ENCODE measurements at places on chromosomes 5 and 9.

GRCh38 chr9:105171589-105171988 lies 72.9 kb upstream of the SLC44A1 start:
- no peak for DNase-seq

DNA sequence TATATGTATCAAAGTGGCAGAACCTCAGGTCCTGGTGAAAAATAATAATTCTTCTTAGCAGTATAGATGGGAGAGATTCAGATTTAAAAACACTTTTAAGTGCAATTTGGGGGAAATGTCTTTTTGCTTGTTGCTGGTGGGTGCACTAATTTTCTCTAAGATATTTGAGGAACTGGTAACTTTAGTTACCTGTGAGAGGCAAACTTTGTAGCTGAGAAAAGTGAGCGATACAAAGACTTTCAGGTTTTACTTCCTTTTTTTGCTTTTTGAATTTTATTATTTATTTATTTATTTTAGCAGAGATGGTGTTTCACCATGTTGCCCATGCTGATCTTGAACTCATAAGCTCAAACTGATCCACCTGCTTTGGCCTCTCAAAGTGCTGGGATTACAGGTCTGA lies 303.1 kb upstream of the PTGER4 start:
- DNase-seq, result no peak

DNA sequence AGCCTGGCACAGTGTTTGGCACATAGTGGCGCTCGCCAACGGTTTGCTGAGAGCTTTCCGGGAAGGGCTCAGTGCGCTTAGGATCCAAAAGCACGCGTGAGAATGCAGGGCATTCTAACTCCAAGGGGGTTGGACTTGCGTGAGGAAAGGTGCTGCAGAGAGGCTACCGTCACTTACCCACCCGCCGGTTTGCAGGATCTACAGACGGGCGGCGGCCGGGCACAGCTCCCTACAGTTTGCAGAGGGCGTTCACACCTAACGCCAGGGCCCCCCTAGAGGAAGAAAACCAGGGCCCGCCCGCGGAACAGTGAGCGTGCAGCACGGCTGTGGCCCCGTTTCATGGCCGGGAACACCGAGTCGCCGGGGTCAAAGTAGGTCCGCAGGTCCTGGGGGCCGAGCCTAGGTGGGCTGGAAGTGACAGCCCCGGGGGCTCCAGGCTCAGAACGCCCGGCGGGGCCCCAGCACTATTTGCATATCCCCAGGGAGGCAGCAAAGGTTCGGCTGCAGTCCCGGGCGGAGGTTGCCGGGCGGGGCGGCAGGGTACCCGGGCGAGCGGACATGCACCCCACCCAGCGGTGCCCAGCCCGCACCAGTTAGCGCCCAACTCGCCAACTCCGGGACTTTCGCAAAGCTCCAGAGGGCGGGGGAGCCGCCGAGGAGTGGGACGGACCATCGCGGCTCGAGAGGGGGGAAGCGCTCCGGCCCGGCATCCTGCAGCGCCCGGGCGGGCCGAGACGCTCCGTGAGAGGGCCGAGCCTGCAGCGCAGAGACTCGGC lies 526 bp upstream of the GALNT10 start:
- DNase-seq, result peak; percentile 78

DNA sequence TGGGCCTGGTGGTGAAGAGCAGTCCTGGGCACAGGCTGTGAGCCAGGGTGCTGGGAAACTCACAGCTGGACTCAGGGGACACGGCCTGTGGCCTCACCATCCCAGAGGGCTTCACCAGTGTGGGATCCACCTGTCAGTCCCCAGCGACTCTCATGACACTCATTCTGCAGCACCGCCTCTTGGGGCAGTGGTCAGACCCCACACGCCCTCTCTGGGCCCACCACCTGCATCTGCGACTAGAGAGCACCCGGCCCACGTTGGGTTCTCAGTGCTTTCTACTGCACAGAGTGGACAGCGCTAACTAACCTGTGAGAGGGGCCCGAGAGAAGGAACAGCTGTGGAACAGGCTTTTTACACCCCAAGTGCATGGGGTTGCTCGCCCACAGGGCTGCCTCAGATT lies 45.8 kb upstream of the GARNL3 start:
- DNase-seq, result no peak
